ENCODE measurements at places on chromosomes 16 and 17.
A peak's percentile ranks its signal among the peaks of the same experiment; 100 is the strongest.

DNA sequence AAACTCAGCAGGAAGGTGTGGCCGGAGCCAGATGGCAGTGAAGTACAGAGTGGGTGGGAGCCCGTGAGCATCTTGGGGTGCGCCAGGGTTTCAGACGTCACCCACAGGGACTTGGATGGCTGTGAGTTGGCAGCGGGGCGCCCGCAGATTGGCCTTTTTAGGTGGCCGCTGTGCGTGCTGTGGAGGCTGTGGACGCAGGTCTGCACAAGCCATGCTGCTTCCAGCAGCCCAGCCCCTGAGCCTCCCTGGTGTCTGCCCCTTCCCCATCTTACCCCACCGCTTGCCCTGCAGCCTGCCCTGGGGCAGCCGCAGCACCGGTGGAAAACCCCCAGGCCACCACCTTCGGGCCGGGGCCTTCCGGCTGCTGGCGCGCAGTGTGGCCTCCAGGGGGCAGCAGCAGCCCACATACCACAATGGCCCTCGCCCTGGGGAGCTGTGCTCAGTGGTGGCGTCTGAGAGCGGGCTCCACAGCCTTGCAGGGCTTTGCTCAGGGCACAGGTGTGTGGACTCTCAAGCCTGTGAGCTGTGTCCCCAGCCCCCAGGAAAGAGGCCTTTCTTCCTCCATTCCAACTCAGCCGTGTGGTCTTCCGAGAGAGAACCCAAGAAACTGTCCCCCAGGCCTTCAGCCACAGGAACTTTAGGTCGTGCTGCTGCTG lies 11.8 kb downstream of the ENDOV start:
- DNase-seq = peak; percentile 79

DNA sequence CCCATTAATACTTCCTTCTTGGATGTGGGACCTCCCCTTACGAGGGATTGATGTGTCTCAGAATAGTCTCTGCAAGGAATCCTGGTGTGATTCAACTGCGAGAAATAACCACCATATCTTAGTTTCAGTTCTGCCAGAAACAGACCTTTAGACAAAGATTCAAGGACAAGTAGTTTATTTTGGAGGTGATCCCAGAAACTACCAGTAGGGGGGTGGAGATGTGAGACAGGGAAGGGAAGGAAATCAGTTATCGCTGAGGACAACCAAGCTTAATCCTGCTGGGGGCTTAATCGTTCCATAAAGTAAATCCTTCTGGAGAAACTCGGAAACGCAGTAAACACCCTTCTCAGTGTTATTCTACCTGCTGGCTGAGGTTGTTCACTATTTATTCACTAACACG lies 5.0 kb upstream of the SDR42E1 start:
- DNase-seq = peak; percentile 58

GRCh38 chr17:46106966-46107644 lies 86.1 kb downstream of the KANSL1 start:
- DNase-seq = peak; percentile 10

GRCh38 chr16:50902457-50902856 lies 160.6 kb downstream of the CYLD start:
- no peak for DNase-seq

- DNase-seq = no peak
Measured at GRCh38 chr17:31405890-31406371, 14.5 kb downstream of the RAB11FIP4 start.

DNA sequence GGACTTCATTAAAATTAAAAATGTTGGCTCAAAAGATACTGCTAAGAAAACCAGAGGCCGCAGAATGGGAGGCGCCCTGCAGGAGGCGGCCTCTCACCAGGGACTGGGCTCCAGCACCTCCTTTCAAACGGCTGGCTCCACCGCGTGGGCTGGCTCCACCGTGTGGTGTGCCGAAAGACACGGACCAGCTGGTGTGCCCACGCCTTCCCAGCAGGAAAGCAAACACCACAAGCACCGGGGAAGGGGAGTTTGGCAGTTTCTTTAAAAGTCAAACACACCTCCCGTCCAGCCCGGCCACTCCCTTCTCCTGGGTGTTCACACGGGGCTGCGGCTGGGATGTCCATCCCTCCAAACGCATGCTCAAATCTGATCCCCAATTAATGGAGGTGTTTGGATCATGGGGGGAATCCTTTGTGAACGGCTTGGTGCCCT lies 13.9 kb downstream of the HAGH start:
- peak; percentile 92 for DNase-seq

GRCh38 chr17:83107656-83108048 lies 28.2 kb downstream of the METRNL start:
- DNase-seq = no peak

DNA sequence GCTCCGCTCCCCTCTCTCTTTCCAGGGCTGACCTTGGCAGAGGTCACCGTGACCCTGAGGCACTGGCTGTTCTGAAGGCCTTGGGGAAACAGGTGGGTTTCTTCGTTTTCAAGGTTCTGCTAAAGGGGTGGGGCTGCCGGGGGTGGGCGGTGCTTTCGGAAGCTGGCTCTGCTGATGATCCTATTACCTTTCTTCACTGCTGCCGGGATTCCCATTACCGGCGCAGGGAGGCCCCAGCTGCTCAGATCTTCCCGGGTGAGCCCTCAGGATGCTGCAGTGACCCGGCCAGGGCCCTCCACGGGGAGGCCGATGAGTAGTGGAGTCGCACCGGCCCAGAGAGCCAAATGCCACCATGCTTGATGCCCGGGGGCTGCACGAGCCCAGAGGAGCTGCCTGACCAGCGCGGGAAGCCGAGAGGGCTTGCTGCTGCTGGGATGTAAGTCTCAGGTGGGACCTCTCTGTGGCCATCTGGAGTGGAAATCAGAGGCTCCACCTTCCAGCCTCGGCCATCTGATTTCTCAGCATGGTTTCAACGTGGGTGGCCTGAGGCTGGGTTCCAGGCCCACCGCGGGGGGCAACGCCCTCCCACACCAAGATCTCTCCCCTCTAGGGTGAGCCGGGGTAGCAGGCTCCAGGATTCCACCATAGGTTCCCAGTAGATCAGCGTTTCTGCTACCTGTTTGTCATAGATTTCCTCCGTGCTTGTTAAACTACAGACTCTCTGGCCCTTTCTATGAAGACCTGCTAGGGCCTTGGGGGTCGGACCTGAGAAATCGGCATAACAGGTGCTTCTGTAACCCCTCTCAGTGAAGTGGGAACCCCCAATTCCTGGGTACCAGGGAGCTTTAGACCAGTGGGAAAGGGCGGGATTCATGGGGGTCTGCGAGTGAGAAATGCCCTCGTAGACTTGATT lies 21.6 kb upstream of the ADCY7 start:
- DNase-seq = no peak

- no peak for DNase-seq
Measured at GRCh38 chr16:22425036-22425801, 50.8 kb upstream of the CDR2 start.

Data from A673 (cell line).